ENCODE measurements at places on chromosomes 1 and 21. TPM values are rescaled to one million over a fixed set of nuclear protein-coding genes. Genes with fewer than 3 reads are reported as not detected.

The ALPL gene
- 47.9 TPM for polyA plus RNA-seq

The APOBEC4 gene
- polyA plus RNA-seq = not detected

The TNFRSF1B gene
- polyA plus RNA-seq = 9.3 TPM

The CELA3A gene
- not detected for polyA plus RNA-seq

The MPL gene
- 1.1 TPM for polyA plus RNA-seq

The PTBP2 gene
- polyA plus RNA-seq = 57.6 TPM
